M059J (cell line): ENCODE measurements at places on chromosomes 2 and 18. TPM values are rescaled to one million over a fixed set of nuclear protein-coding genes. Genes with fewer than 3 reads are reported as not detected.

Gene IL1RL1
- not detected in 2 replicates for total RNA-seq

Gene RASGRP3
- 24.5 and 26.4 TPM in 2 replicates for total RNA-seq

Gene RUFY4
- total RNA-seq = not detected in 2 replicates

Gene IL1R2
- total RNA-seq = not detected in 2 replicates

Gene DYNAP
- not detected in 2 replicates for total RNA-seq

Gene DES
- total RNA-seq = 0.37 TPM in 1 of 2 replicates, not detected in the other

Gene SCN7A
- not detected in 2 replicates for total RNA-seq

Gene ICOS
- total RNA-seq = not detected in 2 replicates

Gene PRKAG3
- total RNA-seq = not detected in 2 replicates

- no peak for DNase-seq
Measured at GRCh38 chr18:23916338-23916737, 98.2 kb upstream of the TTC39C start.

DNA sequence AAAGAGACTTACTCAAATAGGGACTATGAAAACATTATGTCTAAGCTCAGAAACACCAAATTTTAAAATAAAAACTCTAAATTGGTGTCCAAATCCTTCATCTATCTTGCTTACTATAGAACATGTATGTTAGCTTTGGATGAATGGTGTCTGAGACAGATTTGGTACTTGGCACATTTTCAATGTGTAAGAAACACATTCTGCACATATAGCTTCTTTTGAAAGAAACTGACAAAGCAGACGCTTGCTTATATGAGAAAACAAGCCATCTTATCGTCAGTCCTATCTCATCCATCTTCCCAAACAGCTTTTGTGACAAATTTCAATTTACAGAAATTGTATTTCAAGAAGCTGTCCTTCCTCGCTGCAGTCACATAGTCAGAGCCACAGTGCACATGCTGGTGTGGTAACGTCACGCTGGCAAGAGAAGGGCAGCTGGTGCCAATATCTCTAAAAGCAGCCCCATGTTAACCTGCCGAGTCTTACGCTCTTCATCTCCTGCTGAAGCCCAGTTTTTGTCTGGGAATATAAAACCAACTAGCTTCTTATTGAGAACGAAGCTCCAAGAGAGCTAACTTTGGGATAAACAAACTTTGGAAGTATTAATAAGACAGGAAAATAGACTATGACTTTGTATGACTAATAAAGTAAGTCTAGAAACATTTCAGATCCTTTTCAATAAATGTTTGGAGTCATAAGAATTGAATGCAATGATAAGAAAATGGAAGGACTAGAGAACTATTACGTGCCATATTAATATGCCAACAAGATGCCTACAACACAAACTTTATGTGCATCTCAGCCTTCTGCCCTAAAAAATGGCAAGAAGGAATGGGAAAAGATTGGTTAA, 74.9 kb upstream of the TFCP2L1 start:
- DNase-seq = peak; percentile 27

GRCh38 chr2:142778289-142778688, 99.2 kb upstream of the KYNU start:
- DNase-seq = peak; percentile 55

DNA sequence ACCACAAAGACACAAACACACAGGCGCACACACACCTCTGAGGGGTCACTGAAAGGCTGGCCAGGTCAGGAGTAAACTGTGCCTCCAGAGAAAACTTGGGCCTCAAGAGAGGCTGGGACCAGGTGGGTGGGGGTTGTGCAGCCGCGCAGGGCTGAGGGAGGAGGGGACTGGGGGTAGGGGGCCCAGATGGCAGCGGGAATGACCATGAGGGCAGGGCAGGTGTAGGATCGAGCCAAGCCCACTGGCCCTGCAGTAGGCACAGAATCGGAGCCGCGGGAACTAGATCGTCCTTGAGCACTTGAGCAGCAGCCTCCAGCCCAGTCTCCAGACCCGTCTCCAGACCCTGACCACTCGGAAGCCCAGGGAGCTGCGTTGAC, 36.8 kb downstream of the ANKMY1 start:
- no peak for DNase-seq

DNA sequence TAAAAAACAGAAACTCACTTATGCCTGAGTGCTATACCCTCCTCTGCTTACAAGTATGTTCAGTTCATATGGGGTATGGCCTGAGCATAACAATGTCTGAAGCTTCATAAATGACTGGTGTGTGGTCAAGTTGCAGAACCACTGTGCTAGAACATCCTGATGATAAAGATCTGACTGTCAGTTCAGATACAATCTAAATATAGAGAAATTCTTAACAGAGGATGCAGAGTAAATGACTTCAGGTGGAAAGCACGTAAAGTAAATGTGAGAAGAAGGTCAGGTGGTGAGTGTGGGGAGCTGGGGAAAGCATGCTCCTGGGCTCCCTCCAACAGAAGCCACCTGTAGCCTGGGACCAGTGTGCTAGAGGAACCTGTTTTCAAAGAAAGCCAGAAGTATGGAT, 926.2 kb downstream of the TSN start:
- DNase-seq = no peak

- no peak for DNase-seq
Measured at GRCh38 chr2:191845248-191845715, 1.6 kb downstream of the CAVIN2 start.

DNA sequence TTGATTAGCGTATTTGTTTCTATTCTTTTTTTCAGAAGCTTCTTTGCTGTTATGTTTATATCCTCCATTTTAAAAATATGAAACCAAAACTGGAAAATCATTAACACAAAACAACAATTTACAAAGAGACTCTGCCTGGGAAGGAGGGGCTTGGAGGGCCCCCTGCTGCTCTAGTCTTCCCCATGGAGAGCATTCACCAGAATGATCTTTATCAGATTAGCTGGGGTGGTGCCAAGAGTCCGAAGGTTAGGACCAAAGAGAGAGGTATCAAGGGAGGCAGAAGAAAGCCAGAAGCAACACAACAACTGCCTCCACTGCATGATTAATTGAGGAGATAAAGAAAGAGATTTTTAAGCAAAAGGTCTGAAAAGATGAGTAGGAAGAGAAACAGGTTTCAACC, 218.6 kb downstream of the IRS1 start:
- DNase-seq = peak; percentile 55

DNA sequence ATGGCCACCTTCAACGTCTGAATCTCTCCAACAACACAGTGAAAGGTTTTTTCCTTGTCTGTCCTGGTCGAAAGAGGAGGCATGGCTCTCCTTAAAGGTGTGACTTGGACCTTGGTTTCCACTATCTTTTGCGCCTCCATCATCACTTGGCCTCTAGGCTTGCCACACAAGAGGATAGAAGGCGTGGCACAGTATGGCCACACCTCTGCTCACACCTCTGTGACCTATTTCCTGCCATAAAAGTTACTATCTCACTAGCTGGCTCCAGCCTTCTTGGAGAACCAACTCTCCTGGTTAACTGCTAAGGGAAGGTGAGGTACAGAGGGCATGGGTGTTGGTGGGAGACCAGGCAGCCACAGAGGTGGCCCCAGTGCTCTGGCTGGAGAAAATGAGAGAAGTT, 165.9 kb downstream of the UXS1 start:
- DNase-seq = no peak

- peak; percentile 87 for DNase-seq
Measured at GRCh38 chr2:174835797-174836255, 71.6 kb upstream of the CHRNA1 start.
